ENCODE measurements at places on chromosomes 7 and 10.

DNA sequence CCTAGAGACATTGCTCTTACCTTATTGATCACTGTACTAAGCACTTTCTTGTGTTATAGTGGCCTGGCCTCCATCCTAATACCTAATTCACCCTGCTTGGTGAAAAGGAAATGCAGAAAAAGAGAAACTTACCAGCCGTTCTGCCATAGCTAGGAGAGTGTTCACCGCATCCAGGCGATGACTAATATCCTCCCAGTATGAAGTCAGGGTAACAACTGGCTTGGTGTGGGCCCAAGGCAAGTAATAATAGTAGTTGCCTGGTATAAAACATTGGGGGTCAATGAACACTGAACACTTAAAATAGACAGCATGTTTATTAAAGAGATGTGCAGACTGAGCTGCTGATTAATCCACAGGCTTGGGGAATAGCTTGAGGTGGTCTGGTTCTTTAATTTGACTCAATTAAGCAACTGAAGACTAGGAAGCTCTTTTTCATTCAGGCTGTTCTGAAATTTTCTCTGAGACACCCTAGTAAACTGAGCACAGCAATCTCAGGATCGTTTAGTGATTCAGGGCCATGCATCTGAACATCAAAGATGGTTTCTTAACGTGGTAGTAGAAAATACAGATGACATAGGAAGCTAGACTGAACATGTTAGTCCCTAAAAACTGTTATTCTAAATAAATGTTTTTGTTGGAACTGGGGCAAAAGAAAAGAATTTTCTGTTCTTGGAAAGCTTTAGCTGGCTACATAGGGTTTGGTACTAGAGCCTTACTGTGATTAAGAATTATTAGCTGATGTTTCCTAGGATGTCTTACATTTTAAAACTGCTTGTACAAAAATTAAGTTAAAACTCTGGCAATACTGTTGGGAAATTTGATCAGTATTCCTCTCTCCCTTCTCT is 102.2 kb downstream of the MYOF start:
- no peak for DNase-seq

- no peak for DNase-seq
Measured at GRCh38 chr7:108268200-108268820, 138.1 kb upstream of the LAMB4 start.

- DNase-seq, result no peak
Measured at GRCh38 chr10:101666083-101666482, 28.9 kb downstream of the FBXW4 start.

- DNase-seq, result no peak
Measured at GRCh38 chr10:79438021-79438698, 7.3 kb downstream of the ZCCHC24 start.

DNA sequence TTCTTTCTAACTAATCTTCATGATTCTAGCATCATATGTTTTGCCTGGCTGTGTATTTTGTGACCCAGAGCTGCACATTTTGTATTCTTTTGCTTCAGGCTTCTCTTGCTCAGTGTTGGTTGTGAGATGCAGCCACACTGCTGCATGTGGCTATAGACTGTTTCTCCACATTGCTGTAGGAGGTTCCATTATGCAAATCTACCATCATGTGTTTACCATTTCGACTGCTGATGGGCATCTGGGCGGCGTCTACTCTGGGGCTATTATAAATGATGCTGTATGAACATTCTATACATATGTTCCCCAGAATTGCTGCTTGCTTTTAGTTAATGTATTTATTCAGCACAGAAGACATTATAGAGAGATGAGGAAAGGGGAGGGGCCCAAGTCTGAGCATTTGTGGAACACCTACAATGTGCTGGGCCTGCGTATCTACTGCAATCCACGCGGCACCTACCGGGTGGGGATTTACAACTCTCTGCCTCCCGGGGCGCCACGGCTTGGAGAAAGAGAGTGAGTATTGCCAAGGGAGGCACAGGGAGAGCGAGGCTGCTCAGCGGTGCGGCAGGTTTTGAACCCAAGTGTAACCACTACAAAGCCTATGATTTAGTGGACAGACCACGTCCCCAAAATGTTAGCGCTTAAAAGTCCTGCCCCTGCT is 172.5 kb downstream of the PRKAG2 start:
- no peak for DNase-seq

DNA sequence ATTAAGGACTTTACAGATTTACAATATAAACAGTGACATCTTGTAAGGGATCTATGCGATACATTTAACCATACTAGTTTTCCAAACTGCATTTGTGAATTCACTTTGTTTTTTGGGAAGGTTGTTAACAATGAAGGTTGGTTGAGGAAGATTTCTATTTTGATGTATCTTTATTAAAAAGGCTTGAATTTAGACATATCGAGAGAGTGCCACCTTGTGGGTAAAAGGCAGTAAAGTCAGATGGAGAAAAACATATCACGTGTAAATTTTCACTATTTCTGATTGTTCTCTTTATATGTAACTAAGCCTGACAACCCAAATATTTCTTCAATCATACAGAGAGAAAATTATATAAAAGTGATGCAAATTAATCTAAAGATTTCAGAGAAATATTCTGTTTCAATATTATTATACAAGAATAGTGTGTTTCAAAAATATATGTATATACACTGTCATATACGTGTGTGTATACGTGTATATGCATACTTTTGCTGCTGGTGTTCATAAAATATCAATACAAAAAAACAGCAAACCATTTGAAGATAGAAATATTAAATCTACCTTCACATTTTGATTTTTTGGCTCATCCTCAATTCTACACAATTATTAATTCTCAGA is 988.6 kb downstream of the SORCS1 start:
- DNase-seq, result peak; percentile 3

- DNase-seq, result no peak
Measured at GRCh38 chr10:14611968-14612693, 162.6 kb downstream of the FAM107B start.

GRCh38 chr10:49253340-49253906 is 45.5 kb upstream of the C10orf71 start:
- no peak for DNase-seq
